ENCODE measurements at places on chromosomes 11 and 22.

GRCh38 chr11:86140334-86140990 lies 71.6 kb upstream of the PICALM start:
- no peak for DNase-seq

DNA sequence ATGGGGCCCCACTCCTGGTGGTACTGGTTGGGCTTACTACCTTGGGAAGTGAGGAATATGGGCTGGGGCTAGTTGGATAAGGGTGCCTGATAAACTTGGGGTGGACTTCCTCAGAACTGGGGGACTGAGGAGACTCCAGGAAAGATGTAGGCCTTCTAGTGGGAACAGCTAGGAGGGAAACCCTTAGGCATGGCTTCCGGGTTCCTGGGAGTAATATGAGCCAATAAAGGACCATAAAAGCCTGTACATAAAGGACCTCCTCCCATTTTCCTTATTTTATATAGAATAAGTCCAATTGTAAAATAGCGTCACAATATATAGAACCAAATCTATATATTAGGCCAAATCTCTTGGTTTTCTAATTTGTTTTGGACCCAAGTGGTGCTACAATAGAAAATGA lies 18.4 kb upstream of the RNASEH2C start:
- DNase-seq, result no peak

DNA sequence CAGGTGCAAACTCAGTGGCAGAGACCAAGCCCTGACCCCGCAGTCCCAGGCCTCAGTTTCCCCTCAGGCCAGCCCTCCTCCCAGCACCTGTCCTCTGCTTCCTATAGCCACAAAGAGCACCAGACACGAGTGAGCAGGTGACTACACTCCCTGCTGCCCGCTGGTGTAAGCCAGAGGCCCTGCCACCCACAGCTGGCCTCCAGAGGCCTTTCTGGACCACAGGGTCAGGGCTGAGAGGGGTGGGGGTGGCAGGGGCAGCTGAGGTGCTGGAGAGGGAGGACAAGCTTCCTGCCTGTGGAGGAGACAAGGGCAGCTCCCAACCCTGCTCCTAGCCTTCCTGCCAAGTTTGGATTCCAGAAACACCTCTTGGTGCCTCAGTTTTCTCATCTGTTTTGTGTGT lies 31.3 kb upstream of the WNT7B start:
- DNase-seq, result no peak

DNA sequence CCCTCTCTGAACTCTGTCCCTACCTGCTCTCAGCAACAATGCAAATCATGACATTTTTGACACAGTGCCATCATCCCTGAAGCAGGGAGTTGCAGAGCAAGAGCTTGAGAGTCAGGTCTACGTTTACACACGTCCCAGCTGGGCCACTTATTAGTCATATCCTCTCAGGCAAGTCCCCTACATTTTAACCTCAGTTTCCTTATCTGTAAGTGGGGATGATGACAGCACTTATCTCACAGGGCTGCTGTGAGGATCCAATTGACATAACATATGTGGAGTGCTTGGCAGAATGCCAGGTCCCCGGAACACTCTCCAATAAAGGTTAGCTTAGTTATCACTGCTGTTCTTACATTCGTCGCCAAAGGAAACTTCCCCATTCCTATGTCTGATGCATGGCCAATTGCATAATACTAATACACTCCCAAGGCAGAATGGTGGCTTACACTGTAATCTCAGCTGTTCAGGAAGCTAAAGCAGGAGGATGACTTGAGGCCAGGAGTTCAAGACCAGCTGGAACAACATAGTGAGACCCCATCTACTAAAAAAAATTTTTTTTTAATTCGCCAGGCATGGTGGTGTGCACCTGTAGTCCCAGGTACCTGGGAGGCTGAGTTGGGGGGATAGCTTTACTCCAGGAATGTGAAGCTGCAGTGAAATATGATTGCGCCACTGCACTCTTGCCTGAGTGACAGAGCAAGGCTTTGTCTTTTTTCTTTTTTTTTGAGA lies 16.6 kb downstream of the ASCC2 start:
- peak; percentile 97 for DNase-seq
